ENCODE measurements at places on chromosomes 3 and 15. TPM values are rescaled to one million over a fixed set of nuclear protein-coding genes. Genes with fewer than 3 reads are reported as not detected.
A peak's percentile ranks its signal among the peaks of the same experiment; 100 is the strongest.

Gene TRPM1
- 0.03 TPM for polyA plus RNA-seq

Gene MYO5A
- polyA plus RNA-seq: 40.2 TPM

Gene HYAL1
- polyA plus RNA-seq: 2.2 TPM

Gene AP3S2
- 30.1 TPM for polyA plus RNA-seq

Gene CEP19
- polyA plus RNA-seq: 3.0 TPM

GRCh38 chr3:59802045-59802444 lies 752.2 kb upstream of the CFAP20DC start:
- no peak for DNase-seq

DNA sequence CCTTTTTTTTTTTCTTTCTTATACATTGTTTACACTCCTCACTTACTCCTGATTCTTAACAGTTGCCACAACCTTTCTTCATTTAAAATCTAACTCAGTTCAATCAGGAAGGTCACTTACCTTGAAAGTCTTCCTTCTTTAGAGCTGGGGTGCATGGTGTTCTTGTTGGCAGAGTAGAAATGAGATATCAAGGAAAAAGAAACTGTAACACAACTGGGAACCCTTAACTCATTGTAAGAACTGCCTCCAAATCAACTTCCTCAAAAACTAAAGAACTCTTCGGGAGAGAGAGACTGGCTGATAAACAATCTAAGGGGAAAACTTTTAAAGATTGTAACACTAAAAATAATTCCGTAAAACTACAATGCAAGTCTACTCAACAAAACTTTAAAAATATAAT lies 1.4 kb upstream of the APPL1 start:
- DNase-seq: no peak

GRCh38 chr3:151107177-151107576 lies 21.7 kb downstream of the MED12L start:
- no peak for DNase-seq

DNA sequence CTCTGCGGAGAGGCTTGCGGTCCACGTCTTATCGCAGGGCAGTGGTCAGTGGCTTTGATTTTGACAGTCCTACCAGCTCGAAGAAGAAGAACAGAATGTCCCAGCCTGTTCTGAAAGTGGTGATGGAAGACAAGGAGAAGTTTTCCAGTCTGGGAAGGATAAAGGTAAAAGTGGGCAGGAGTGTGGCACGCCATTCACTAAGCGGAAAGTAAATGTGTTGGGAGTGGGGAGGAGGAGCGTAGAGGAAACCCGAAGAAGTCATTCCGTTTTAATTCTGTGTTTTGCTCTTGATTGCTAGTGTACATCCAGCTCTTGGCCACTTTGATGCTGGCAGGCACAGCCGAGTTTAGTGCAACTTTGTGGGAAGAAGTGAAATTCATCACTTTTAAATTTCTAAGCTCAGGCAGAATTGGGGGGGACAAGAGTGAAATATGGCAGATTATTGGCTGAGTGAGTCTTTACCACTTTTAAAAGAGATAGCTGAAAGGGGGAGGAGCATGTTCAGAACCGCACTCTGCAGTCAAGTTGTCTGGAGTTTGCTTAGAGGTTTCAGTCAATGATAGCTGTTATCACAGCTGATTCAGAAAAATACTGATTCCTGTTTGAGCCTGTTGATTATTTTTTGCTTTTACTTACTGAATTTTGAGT lies 1.8 kb downstream of the ARHGEF26 start:
- DNase-seq: peak; percentile 37

DNA sequence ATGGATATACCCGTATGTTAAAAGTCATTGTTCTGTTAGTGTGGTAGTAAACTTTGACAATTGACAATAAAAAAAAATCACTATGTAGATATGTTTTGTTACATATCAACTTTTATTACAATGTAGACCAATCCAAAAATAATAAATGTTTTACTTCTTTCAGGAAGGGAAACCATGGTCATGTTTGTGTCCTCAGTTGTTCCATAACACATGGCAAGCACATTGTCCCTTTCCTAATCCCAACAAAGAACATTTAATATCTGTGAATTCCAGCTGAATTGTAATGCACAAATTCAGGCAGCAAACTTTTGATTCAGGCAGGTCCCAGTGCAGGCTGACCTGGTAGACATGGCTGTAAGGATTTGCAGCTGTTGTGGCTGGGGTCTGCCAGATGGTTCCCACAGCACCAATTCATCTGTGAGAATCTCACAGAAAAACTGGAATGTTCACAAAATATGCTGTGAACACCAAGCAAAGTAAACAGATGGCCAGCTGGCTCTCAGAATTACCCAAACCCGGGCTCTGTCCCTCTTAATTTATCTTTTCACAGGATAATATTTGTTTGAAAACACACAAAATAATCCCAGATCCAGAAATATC lies 1.9 kb upstream of the SPG21 start:
- DNase-seq: peak; percentile 23

- no peak for DNase-seq
Observed at GRCh38 chr3:36456784-36457183, 76.5 kb downstream of the STAC start.

DNA sequence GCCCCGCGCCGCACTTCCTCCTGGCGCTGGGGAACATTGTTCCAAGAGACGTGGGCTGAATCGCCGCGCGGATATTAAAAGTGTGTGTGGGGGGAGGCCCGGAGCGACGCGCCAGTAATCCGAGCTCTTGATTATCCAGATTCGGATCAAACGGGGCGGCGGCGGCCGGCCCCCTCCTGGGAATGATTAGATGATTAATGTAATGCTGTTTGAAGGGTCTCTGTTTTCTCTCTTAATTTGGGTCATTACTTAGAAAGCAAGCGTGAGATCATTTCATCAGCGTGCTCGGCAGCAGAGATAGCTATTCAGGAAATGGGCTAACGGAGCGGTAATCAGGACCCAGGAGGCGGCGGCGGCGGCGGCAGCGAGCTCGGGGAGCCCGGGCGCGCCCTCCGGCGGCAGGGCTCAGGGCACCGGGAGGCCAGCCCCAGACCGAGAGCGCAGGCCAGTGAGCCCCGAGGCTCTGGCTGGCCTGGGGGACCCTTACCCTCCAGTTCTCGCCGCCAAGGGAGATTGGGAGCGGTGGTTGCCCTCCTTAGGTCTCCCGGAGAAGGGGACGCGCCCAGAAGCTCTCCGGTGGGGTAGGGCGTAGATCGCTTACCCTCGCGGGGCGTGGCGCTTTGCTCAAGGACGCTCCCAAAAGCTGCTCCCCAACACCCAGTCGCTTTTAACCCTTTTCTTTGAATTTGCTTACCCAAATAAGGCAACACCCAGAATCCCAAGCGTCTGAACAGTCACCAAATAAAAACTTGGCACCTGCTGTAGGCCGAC lies 4.5 kb downstream of the FEZF2 start:
- DNase-seq: no peak

DNA sequence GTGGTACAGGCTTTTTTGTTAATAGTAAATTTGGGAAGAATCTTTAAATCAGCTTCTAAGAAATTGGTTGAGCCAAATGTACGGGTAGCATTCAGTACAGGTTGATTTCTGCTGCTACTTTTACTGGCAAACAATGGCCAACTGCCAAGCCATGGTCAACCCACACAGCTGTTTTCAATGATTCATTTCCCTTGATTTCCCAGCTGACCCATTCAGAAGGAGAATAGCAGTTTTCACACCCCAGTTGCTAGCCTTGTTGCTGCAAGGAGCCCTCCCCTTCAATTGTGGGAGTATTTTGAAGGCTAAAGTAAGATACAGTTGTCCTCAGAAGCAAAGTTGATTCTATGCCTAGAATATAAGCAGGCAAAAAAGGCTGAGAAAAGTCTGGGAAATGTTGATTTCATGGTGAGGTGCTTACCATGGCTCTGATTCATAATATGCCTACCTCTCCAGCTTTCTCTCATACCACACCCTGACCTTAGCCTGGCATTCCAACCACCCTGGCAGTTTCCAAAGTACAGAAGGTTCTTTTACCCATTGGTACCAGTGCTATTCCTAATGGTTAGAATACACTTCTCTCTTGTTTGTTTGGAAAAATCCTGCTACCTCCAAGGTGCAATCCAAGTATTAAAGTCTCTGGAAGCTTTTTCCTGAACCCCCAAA lies 320.3 kb upstream of the TGFBR2 start:
- no peak for DNase-seq

GRCh38 chr3:38011111-38011510 lies 18.3 kb downstream of the PLCD1 start:
- no peak for DNase-seq

- DNase-seq: no peak
Observed at GRCh38 chr3:46632792-46633191, 20.5 kb downstream of the FAM240A start.

GRCh38 chr15:98850961-98851572 lies 156.5 kb downstream of the PGPEP1L start:
- peak; percentile 60 for DNase-seq

- DNase-seq: no peak
Observed at GRCh38 chr3:14962762-14963161, 15.4 kb downstream of the NR2C2 start.

GRCh38 chr3:157487339-157487738 lies 15.9 kb downstream of the VEPH1 start:
- no peak for DNase-seq

DNA sequence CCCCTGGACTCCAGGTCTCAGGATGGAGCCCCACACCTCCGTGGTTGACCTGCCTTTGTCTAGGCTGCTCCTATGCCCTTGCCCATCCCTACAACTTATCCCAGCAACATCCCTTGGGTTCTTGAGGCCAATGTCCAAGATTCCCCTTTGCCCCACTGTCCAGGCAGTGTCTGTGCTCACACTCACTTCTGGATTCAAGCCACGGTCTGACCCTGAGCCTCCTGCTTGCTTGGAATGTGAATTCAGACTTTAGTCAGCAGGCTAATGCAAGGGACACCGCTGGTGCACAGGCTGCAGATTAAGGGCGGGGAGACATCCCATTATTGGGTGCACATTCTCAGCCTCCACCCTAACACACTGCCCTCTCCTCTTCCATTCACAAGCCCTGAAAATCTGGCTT lies 154.1 kb downstream of the WNT5A start:
- DNase-seq: no peak

GRCh38 chr3:124818398-124819091 lies 68.6 kb downstream of the ITGB5 start:
- DNase-seq: no peak

All from right lung (tissue), 10 donors.